GM12878 (cell line): ENCODE measurements at places on chromosomes 1 and 21.
A peak's percentile ranks its signal among the peaks of the same experiment; 100 is the strongest.

DNA sequence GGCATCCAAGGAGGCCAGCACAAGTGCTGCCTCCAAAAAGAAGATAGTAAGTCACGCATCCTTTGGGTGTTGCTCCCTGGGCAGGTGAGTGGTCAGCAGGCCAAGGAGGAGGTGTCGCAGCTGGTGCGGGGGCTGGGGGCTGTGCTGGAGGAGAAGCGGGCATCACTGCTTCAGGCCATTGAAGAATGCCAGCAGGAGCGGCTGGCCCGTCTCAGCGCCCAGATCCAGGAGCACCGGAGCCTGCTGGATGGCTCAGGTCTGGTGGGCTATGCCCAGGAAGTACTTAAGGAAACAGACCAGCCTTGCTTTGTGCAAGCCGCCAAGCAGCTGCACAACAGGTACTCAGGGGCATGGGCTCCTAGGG lies 4.3 kb downstream of the TRIM46 start:
- no peak for DNase-seq

DNA sequence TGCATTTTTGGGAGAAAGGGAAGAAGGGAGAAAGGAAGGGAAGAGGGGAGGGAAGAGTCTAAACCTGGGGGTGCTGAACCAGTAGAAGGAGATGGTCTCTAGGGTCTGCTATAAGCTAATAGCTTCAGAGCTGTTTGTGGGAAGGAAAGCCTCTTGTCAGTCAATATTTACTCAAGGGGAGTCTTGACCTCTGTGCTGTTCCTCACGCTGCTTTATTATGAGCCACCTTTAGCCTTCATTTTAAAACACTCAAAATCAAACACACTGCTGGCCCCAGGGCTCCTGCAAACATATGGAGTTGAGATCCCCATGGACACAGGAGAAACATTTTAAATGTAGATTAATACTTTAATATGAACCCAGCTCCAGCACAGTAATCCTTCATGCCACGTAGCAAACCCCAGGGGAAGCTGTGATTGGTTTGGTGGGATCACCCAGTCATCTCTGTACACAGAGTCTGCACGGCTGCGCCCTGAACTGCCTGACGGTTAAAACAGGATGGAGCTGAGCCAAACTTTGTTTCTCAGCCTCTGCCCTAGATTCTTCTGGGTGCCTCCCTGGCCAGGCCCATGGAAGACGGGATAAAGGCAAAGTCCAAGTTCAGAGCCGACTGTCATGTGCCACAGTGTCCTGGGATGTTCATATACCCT lies 40.2 kb upstream of the VWA5B1 start:
- peak; percentile 20 for DNase-seq

DNA sequence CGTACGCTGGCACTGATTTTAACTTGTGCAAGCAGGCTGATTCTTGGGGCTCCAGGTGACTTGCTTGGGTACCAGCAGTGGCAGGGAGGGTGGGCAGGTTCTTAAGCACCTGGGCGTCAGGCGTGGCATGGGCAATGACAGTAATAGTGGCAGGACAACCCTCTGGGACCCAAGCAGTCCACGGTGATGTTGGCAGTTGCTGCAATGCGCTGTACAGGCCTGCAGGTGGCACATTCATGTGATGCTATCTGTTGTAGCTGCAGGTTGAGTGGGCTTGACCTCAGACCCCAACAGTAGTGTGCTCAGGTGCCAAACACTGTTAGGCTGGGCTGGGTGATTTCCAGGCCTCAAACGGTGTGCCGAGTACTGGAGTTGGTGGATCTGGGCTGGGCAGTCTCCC lies 10.2 kb upstream of the OR10J4 start:
- DNase-seq, result no peak

GRCh38 chr1:100413035-100413434 lies 60.7 kb downstream of the CDC14A start:
- DNase-seq, result no peak

GRCh38 chr1:68140536-68140935 lies 90.1 kb upstream of the DIRAS3 start:
- DNase-seq, result no peak

DNA sequence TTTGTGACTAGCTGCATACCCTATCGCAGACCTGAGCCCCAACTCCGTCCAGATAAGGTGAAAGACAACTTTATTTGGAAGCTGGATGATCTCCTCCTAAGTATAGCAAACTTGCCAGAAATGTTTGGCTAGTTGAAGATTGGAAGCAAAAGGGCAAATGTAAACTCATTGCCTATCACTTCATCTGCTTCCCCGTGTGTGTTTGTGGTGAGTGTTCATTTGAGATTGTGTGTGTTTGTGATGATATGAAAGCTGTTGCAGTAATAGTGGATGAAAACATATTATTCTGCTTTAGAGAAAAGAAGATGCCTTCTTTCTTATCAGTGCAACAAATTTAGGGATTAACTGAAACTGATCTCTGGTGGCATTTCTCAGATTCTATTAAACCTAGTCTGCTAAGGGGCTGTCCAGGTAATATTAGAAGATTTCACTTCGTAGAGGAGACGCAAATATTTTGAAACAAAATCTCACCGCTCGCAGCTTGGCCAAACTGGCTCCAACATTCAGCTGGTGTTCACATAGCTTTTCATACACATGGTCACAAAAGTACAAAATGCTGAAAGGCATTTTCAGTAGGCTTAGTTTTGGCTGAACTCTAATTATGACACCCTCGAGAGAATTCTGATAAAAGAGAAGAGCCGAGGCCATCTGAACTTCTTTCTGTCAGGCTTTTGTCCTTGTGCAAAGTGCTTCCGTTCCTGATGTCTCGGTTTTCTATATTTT lies 1.1 kb downstream of the TBX19 start:
- DNase-seq, result no peak

GRCh38 chr1:198187973-198188588 lies 31.3 kb downstream of the NEK7 start:
- no peak for DNase-seq

- no peak for DNase-seq
These were observed 28.1 kb downstream of the RAP1GAP start for GRCh38 chr1:21641076-21641475.

GRCh38 chr1:41791667-41792484 lies 126.8 kb downstream of the HIVEP3 start:
- DNase-seq, result no peak

DNA sequence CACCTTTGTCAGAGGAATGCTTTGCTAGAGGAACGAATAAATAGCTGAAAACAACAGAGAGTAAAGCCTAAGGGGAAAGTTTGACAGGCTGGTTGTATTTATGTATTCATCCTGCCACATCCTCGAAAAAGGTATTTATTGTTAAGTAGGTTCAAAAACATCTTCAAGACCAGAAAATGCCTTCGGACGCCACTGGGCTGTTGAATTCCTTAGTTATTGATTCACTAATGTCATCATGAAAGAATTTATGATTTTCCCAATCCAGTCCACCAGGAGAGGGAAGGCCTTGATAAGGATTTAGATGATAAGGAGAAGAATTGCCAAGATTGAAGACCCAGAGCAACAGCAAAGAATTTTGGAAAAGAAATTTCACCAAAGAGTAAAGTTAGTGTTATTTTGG lies 35.2 kb upstream of the MAB21L3 start:
- no peak for DNase-seq

- no peak for DNase-seq
These were observed 27.4 kb downstream of the AKNAD1 start for GRCh38 chr1:108829498-108829916.

- DNase-seq, result no peak
These were observed 9.9 kb downstream of the CACHD1 start for GRCh38 chr1:64479874-64480273.

- no peak for DNase-seq
These were observed 75.5 kb downstream of the LRRC7 start for GRCh38 chr1:69643266-69643665.

DNA sequence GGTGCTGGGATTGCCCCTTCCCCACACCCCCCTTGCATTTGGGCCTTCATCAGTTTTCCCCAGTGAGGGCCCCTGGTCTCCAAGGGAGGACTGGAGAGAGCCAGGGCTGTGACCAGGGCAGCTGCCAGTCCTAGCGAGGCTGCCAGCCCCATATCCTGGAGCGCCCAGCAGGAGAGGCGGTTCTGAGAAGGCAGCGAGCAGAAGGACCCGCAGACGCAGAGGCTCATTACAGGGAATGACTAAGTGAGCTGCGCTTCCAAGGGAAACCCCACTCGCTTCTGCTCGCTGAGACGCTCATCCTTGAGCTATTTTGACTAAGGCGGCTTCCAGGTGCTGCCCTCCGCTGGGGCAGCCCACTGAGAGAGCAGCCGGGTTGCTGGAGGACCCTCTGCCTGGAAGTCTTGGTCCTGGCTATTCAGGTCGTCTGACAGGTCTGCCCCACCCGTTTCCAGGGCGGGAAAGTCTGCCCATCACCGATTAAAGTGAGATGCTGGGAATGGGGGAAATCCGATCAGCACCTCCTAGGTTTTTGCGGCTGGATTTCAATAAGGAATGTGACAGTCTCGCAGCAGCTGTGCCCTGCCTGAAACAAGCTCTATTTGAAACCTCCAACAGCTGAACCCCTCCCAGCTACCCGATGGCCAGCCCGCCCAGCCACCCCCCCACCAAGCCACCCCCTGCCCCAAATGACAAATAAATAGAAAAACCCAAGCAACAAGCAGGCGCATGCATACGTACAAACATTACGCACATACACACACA lies 2.8 kb downstream of the KCNN3 start:
- DNase-seq, result no peak

- DNase-seq, result no peak
These were observed 55.5 kb downstream of the HMCN1 start for GRCh38 chr1:185789501-185790193.

DNA sequence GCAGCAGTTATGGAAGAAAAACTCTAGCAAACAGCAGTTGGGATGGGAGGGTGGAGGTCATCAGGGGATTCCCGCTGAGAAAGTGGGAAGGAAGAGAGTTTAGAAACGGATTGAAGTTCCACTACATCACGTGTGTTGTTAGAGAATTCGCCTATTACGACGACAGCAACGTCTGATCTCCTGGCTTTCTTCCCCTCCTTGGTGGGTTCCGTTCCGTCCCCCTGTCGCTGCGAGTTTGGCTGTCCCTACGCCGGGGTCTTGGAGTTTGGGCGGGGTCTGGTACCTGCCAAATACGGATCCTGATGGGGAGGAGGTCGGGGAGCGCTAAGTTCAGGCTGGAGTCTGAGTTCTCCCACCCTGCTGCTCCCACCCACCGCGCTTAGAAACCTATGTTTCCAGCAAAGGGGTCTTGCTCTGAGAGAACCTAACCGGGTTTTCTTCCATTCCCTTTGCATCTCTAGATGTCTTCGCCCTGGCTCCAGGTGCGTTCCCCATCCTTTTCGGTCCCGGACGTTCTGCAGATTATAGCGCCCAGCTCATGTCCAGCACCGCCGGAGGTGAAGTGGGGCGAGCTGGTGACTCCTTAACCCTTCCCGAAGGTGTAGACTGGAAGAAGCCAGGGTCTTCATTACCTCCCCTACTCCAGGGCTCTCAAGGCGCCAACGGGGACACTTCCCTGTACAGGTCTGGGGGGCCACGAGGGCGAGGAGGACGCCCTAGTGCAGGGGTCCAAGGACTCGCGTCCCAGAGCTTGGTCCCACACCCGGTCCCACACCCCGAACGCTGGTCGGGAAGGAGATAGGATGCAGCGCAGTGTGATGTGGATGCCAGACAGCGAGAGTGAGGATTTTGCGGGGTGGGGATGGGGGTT lies 641 bp upstream of the KCNK2 start:
- no peak for DNase-seq
